ENCODE measurements at places on chromosomes 3 and 15. TPM values are rescaled to one million over a fixed set of nuclear protein-coding genes. Genes with fewer than 3 reads are reported as not detected.

CFAP91 gene
- total RNA-seq, result 1.5 TPM

ZNF654 gene
- total RNA-seq, result 7.2 TPM

SAMD7 gene
- total RNA-seq, result not detected

ATP10A gene
- 6.0 TPM for total RNA-seq

ZBED2 gene
- not detected for total RNA-seq

PLAAT1 gene
- 11.2 TPM for total RNA-seq

TNFAIP8L3 gene
- total RNA-seq, result 1.2 TPM

DNA sequence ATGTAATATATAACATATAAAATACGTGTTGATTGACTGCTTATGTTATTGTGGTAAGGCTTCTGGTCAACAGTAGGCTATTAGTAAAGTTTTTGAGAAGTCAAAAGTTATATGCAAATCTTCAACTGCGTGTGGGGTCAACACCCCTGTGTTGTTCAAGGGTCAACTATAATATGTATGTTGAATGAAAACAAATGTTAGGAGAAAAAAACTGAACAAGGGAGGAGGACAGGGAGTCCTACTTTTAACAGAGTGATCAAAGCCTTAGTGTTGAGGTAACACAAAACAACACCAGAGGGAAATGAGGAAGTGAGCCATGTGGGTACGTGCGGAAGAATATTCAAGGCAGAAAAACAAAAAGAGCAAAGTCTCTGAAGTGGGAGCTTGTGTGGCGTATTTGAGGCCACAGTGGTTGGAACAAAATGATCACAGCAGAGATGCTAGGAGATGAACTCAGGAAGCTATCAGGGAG lies 62.5 kb downstream of the SFMBT1 start:
- no peaks in the 10 kb centered on the region for H3K4me1 ChIP-seq
- no peaks in the 10 kb centered on the region for H3K36me3 ChIP-seq
- H3K27ac ChIP-seq, result no peak overlapping the region
- H3K27me3 ChIP-seq, result no peaks in the 10 kb centered on the region
- H3K4me3 ChIP-seq, result no peak overlapping the region

- DNase-seq, result no peak
- no peaks in the 10 kb centered on the region for H3K4me1 ChIP-seq
- H3K27ac ChIP-seq, result no peak overlapping the region
- H3K4me3 ChIP-seq, result no peak overlapping the region
- H3K36me3 ChIP-seq, result no peaks in the 10 kb centered on the region
These were observed 15.0 kb downstream of the PLS1 start for GRCh38 chr3:142611206-142611605.

DNA sequence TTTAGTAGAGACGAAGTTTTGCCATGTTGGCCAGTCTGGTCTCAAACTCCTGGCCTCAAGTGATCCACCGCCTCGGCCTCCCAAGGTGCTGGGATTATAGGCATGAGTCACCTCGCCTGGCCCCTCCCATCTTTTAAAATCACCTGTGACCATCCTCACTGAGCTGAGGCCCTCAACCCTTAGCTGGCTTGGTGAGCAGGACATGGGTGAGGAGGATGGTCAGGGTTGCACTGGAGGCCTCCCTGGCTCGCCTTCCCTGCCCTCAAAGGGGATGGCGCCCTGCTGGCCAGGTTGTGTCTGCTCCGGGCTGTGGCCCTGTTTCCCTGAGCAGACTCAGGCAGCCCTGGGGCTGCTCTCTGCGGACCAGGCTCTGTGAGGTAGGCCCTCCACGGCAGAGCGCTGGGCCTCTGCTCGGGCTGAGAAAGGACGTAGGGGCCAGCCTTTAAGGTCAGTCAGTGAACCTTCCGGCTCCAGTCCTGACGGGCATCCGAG lies 33.7 kb downstream of the SYNM start:
- H3K27me3 ChIP-seq, result no peaks in the 10 kb centered on the region
- peaks cover 39% of the 10 kb centered on the region for H3K4me1 ChIP-seq
- no peak overlapping the region for H3K4me3 ChIP-seq
- DNase-seq, result no peak

- H3K27ac ChIP-seq, result no peak overlapping the region
- H3K27me3 ChIP-seq, result no peaks in the 10 kb centered on the region
- H3K36me3 ChIP-seq, result no peaks in the 10 kb centered on the region
- DNase-seq, result no peak
These were observed 302.7 kb downstream of the IL5RA start for GRCh38 chr3:2807514-2807913.

DNA sequence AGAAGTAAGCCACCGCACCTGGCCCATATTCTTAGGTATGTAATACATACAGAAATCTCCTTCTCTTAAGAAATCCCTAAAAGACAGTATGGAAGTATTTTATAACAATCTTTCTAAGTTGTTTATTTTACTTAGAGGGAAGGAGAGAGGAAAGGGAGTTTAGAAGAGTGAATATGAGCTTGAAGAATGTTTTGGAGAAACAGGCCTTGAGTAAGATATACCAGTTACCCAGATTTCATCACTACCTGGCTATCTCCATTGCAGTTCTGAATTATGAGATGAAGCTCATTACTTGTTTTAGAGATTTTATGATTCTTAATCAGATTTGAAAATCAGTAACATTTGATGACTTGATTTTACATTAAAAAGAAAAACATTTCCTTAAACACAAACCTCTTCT lies 71.9 kb downstream of the DCUN1D1 start:
- no peaks in the 10 kb centered on the region for H3K4me1 ChIP-seq
- H3K27me3 ChIP-seq, result no peaks in the 10 kb centered on the region
- peaks cover 11% of the 10 kb centered on the region for H3K36me3 ChIP-seq
- H3K4me3 ChIP-seq, result no peak overlapping the region

GRCh38 chr3:14479591-14479990 lies 60.6 kb downstream of the GRIP2 start:
- no peak overlapping the region for H3K4me3 ChIP-seq
- no peak for DNase-seq
- peaks cover 52% of the 10 kb centered on the region for H3K36me3 ChIP-seq
- peaks cover 37% of the 10 kb centered on the region for H3K4me1 ChIP-seq

GRCh38 chr15:56732135-56732885 lies 999 bp downstream of the ZNF280D start:
- H3K27ac ChIP-seq, result peak overlapping the region; percentile 99

GRCh38 chr3:14441240-14441919 lies 39.0 kb downstream of the SLC6A6 start:
- peaks cover 16% of the 10 kb centered on the region for H3K36me3 ChIP-seq
- no peaks in the 10 kb centered on the region for H3K27me3 ChIP-seq
- DNase-seq, result no peak
- H3K4me1 ChIP-seq, result no peaks in the 10 kb centered on the region
- H3K4me3 ChIP-seq, result no peak overlapping the region
- peak overlapping the region; percentile 12 for H3K27ac ChIP-seq

DNA sequence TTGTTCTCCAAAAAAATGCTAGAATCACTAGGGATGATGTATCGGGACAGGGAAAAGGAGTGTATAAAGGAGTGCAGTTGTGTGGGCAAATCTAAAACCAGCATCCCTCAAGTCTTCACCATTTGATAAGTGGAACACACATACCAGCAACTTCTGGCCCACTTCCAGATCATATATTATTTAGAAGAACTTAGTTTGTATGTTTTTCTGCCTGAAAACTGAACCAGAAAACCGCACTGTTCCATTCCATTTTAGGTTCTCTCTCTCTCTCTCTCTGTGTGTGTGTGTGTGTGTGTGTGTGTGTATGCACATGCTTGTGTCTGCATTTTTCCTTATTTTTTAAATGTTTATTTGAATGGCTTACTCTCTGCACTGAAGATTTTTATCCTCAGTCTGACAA lies 93.5 kb downstream of the SERPINI1 start:
- no peak overlapping the region for H3K4me3 ChIP-seq
- H3K4me1 ChIP-seq, result no peaks in the 10 kb centered on the region
- H3K27me3 ChIP-seq, result no peaks in the 10 kb centered on the region
- H3K27ac ChIP-seq, result no peak overlapping the region
- H3K36me3 ChIP-seq, result no peaks in the 10 kb centered on the region

- H3K4me1 ChIP-seq, result no peaks in the 10 kb centered on the region
- no peak overlapping the region for H3K27ac ChIP-seq
- H3K4me3 ChIP-seq, result no peak overlapping the region
- H3K36me3 ChIP-seq, result no peaks in the 10 kb centered on the region
- H3K27me3 ChIP-seq, result no peaks in the 10 kb centered on the region
- no peak for DNase-seq
These were observed 278.3 kb downstream of the RAP2B start for GRCh38 chr3:153440311-153440710.

DNA sequence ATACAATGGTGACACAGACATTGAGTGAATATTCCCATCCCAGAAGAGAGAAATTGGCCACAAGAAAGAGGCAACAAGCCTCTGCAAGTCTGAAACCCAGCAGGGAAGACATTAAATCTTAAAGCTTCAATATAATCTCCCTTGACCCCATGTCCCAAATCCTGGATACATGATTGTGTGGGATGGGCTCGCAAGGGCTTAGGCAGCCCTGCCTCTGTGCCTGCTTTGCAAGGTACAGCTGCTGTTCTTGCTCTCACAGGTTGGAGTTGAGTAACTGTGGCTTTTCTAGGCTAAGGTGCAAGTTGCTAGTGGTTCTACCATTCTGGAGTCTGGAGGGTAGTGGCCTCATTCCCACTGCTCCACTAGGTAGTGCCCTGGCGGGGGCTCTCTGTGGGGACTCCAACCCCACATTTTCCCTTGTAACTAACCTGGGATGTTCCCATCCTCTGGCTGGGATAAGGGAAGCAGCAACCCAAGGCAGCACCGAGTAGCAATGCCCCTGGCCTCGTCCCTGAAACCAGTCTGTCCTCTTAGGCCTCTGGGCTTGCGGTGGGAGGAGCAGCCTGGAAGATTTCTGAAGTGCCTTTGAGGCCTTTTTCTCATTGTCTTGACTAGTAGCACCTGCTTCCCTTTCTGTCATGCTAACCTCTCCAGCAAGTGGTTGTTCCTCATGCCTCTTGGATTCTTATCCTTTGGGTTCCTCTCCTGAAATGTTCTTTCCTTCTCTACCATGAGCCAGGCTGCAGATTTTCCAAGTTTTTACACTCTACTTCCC lies 90.0 kb downstream of the FAM174B start:
- H3K4me3 ChIP-seq, result no peak overlapping the region
- H3K27me3 ChIP-seq, result no peaks in the 10 kb centered on the region
- no peak overlapping the region for H3K27ac ChIP-seq
- DNase-seq, result no peak

DNA sequence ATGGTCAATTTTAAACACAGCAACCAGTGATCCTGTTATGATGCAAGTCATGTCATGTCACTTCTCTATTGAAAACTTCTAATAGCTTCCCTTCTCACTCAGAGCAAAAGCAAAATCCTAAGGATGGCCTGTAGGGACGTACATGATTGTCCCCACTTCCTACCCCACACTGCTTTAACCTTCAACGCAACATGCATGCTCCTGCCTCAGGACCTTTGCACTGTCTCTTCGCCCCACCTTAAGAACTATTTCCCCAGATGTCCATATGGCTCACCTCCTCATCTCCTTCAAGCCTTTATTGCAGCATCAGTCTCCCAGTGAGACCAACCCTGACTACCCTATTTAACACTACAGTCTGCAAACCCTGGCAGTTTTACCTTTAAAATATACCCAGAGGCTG lies 214.1 kb upstream of the CHRM5 start:
- no peak for DNase-seq
- H3K27me3 ChIP-seq, result no peaks in the 10 kb centered on the region
- no peaks in the 10 kb centered on the region for H3K36me3 ChIP-seq
- no peak overlapping the region for H3K4me3 ChIP-seq
- no peak overlapping the region for H3K27ac ChIP-seq
- H3K4me1 ChIP-seq, result no peaks in the 10 kb centered on the region

DNA sequence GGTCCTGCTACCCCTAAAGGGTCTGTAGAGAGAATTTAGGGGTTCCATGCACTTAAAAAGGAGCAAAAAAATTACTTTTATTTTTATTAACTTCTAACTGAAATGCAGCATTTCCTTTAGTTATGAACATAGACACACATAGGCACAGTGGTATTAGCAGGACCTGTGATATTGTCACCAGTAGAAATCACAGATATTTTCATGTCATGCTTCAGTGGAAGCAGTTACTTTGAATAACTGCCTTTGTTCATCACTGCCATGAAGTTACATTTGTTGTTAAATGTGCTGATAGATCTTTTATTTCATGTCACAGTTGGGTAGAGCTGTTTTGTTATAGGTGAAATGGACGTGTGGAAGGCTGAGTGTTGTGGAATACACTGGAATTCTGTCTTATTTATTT lies 37.4 kb downstream of the TRAK1 start:
- H3K27me3 ChIP-seq, result no peaks in the 10 kb centered on the region
- peaks cover 13% of the 10 kb centered on the region for H3K36me3 ChIP-seq
- DNase-seq, result no peak
- H3K4me3 ChIP-seq, result no peak overlapping the region

GRCh38 chr3:155231792-155232191 lies 61.7 kb downstream of the STRIT1 start:
- no peaks in the 10 kb centered on the region for H3K36me3 ChIP-seq
- no peak for DNase-seq
- no peaks in the 10 kb centered on the region for H3K27me3 ChIP-seq
- H3K27ac ChIP-seq, result peak overlapping the region; percentile 76
- peaks cover 11% of the 10 kb centered on the region for H3K4me1 ChIP-seq

DNA sequence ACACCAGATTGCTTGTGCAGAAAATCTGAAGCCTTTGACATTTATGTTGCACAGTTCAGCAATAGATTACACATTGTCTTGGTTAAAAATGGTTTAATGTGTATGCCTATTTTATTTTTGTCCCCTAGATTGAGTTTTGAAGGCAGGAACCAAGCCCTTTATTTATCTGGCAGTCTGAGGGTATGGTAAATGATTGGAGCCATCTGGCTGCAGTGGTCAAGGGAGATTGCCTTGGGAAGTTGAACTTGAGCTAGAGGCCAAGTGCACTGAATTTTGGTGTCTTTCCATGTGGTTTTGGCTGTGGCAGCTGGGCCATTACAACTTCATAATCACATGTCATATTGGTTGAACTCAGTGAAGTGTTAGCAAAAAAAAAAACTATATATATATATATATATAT lies 248.7 kb upstream of the C2CD4B start:
- no peak for DNase-seq
- no peak overlapping the region for H3K27ac ChIP-seq
- H3K27me3 ChIP-seq, result no peaks in the 10 kb centered on the region
- no peak overlapping the region for H3K4me3 ChIP-seq
- no peaks in the 10 kb centered on the region for H3K36me3 ChIP-seq
- no peaks in the 10 kb centered on the region for H3K4me1 ChIP-seq

DNA sequence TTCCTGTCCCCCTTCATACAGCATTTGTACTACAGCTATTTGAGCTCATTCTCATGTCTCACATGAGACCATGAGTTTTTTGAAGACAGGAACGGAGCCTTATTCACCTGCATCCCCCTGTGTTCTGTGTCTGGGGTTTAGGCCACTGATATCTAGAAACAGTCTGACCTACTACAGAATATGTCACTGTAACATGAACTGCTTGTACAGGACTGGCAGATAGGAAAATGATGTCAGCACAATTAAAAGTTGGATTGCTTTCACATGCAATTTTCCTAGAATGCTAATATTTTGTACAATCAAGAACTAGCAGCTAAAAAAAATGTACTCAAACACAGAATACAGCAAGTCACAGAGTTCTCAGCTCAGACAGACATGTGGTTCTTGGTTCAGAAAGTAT lies 90.8 kb upstream of the FGF12 start:
- no peaks in the 10 kb centered on the region for H3K27me3 ChIP-seq
- H3K36me3 ChIP-seq, result no peaks in the 10 kb centered on the region
- H3K4me3 ChIP-seq, result no peak overlapping the region
- H3K27ac ChIP-seq, result no peak overlapping the region
- DNase-seq, result no peak

All from right atrium auricular region (tissue), 2 donors.